Choroid plexus epithelial cell (primary cell): ENCODE measurements at places on chromosomes 2 and 18.
A peak's percentile ranks its signal among the peaks of the same experiment; 100 is the strongest.

- no peak for DNase-seq
These were observed 125.7 kb upstream of the HAAO start for GRCh38 chr2:42918041-42918440.

DNA sequence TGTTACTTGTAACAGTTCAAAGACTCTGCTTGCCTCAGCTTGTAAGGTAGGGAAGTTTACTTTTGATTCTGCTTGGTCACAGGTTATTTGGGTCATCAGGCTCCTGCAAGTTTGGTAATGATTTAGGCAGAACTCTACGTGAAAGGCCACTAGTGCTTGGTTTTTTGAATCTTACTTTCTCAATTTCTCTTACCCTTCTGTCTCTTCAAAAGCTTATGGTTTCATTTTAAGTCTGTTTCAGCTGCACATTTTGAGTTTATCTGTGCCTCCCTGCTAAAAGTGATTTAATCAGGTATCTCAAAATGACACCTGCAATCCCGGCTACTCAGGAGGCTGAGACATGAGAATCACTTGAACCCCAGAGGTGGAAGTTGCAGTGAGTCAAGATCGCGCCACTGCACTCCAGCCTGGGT, 26.3 kb upstream of the MOCOS start:
- no peak for DNase-seq

DNA sequence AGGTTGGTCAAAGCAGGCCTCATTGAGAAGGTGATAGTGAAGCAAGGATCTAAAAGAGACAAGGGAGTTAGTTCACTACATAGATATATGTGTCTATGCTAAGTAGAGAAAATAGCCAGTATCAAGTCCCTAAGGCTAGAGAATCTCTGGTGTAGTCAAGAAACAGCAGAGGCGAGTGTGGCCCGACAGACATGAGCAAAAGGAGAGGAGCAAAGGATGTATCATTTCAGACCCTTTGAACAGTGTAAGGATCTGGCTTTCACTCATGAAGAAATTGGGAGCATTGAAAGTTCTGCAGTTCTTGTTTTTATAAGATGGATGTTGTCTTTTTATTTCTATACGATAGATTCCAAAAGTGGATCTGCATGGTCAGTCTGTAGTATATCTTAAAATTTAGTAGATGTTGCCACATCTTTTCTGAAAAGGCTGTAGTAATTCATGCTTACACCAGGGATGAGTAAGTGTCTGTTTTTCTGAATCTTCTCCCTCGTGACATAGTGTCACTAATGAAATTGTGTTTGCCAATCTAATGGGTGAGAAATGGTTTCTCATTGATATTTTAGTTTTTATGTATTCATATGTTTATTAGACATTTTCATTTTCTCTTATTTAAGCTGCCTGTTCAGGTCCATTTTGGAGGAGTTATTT, 18.8 kb downstream of the SP100 start:
- DNase-seq, result peak; percentile 37

GRCh38 chr2:223324402-223324801, 272.4 kb downstream of the KCNE4 start:
- DNase-seq, result no peak

GRCh38 chr2:105760191-105760590, 15.5 kb downstream of the NCK2 start:
- no peak for DNase-seq

DNA sequence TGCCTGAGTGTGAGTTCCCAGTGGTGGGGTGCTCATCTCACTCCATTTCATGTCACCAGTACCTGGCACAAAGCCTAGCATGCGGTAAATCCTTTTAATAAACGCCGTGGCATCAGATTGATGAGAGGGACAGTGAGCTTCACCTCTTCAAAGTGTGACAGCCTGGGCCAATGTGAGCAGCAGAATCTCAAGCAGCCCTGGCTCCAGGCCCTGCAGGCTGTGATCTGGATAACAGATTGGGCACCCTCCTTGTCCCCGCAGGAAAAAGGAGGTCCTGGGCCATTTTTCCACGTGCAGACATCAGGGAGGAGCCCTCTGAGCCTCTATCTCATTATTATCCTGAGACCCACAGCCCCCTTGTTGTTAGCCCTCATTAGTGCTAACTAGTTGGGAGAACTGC, 34.8 kb downstream of the TET3 start:
- no peak for DNase-seq

- DNase-seq, result no peak
These were observed 4.2 kb downstream of the RPRM start for GRCh38 chr2:153474407-153474806.

DNA sequence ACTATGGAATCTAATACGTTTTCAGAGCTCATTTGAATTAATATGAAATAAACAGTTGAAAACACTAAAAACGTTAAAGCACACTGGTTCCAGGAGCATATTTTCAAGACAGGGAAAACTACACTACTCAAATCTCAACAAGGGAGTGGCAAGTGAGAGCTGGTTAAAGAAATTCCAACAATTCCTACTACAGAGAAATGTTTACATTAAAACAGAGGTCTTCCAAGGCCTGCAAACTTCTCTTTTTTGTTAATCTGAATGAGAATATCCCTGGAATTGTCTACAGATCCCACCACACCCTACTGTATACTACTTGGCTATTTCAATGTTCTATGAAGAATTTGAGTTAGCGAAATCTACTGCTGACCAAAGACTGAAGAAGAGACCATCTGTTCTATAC, 231.5 kb downstream of the ZEB2 start:
- DNase-seq, result peak; percentile 10

DNA sequence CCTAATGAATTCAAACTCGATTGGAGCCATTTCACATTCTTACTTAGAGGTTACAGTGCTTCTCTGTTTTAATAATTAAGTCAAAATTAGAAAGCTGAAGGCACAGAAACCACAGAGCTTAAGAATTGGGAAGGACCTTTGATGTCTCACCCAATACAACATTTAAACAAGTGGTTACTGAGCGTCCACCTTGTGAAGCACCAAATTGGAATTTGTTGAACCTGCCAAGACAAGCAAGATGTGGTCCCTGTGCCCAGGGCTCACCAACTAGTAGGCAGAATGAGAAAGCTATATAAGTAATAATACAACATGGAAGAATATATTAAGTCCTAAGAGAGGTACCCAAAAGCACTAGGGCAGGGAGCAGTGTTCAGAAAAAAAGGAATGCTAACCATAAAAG, 64.5 kb upstream of the NPAS2 start:
- no peak for DNase-seq

GRCh38 chr2:99899882-99900281, 242.5 kb downstream of the AFF3 start:
- no peak for DNase-seq

GRCh38 chr2:43402452-43402937, 176.1 kb upstream of the ZFP36L2 start:
- DNase-seq, result no peak

DNA sequence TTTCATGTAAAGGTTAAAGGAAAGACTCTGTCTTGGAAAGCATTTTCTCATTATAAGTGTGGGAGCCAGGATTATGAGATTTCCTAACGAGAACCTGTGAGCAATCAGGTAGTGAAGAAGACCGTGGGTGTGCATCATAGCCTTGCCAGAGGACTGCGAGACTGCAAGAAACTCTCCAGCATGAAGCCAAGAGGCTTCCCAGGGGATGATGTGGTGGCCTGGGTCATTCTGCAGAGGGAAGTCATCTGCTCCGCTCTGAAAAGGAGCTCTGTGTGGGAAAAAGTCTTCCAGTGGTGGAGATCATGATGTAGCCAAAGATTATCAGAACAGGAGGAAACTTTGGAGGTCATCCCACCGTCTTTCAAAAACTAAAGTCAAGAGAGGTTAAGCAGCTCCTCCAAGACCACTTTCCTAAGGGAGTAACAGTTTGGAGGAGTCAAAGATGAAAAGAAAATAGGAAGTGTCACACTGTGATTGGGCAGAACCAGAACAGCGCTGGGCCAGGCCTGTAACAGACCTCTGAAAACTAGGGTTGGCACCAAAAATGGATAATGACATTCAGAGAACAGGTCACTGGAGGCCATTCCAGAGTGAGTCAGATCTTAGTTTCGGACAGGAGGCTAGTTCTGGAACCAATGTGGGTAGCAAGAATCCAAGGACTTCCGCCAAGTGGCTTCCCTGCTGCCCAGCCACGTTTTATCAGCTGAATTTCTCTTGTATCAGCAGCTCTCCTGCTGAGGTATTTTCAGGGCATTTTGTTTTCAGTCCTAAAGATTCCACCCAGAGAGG, 113.0 kb downstream of the LRATD1 start:
- no peak for DNase-seq

DNA sequence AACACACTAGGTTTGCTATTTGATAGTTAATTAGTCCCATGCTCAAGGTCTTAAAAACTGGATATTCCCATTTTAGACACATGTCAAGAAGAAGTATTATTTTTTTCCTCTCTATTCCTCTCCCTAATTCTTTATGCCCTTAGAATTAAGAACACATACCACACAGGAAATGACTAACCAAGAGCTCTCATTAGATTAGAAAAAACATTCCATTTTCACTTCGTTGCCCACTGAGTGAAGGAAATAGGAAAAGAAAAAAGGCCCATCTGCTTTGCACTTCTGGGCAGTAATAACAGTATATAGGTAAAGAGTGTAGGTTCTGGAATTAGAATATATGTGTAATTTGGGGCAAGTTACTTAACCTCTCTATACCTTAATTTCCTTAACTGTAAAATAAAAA, 26.9 kb downstream of the ACADL start:
- DNase-seq, result peak; percentile 28

- DNase-seq, result peak; percentile 87
These were observed 73.0 kb upstream of the COPS8 start for GRCh38 chr2:237012577-237013267.

GRCh38 chr2:78260861-78261260, 738.7 kb upstream of the LRRTM4 start:
- DNase-seq, result no peak

DNA sequence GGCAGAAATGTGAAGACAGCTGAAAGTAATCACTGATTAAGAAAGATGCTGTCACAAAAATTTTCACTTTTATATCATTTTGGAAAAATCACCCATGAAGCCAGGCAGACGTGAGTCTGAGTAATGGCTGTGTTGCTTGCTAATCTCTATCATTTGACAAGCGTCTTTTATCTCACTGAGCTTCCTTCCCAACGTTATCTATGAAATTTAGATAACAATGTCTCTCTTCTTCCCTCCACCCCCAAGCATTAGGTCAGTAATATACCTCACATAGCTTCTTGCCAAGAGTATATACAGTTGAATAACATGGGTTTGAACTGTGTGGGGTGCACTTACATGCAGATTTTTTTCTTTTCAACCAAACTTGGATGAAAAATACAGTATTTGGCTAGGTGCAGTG, 388.6 kb upstream of the NRXN1 start:
- DNase-seq, result no peak

DNA sequence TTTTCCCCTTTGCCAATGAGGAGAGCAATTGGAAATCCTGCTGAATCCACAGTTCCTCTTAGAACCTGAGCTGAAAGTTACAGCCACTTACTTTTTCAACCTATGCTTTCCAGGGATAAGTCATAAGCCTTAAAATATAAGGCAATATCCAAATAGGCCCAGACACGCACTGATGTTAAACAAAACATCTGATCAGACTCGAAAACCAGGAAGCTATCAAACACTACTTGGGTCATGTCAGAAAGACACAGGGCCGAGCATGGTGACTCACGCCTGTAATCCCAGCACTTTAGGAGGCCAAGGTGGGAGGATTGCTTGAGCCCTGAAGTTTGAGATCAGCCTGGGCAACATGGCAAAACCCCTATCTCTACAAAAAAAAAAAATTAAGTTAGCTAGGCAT, 192.1 kb downstream of the SP3 start:
- DNase-seq, result no peak

- no peak for DNase-seq
These were observed 343.1 kb downstream of the LPIN1 start for GRCh38 chr2:12089496-12089895.

DNA sequence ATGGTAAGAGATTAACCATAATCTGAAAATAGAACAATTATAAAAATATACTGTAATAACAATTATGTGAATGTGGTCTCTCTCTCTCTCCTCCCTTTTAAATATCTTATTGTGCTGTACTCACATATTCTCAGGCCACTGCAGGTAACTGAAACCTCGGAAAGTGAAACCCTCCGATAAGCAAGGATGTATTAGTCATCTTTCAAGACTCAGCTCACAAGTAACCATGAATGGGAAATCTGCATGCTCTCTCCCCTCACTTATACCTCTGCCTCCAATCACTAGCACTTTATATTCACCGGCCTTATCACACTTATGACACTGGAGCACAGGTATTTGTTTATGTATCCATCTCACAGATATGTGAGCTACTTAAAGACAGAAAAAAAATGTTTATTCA, 139.7 kb downstream of the LRP2 start:
- DNase-seq, result peak; percentile 4

DNA sequence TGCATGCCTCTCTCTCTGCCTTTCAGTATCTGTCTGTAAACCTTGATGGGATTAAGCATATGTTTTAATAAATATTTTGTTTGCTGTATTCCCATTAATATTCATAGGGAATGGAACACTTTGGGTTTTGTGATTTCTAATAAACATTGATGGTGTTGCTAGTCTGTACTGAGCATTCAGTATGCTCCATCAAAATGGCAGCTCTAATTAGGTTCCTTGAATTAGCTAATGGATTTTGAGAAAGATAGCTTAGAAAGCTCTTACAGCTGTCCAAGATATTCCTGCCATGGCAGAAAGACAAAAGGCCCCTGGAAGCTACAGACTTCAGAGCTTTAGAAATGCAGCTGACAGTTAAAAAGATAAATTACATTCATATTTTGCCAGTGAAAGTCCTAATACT, 199.2 kb upstream of the NRP2 start:
- DNase-seq, result no peak

- DNase-seq, result no peak
These were observed 78.3 kb upstream of the ASB18 start for GRCh38 chr2:236342507-236342906.

- DNase-seq, result no peak
These were observed 62.0 kb downstream of the GLI2 start for GRCh38 chr2:120797421-120798221.

DNA sequence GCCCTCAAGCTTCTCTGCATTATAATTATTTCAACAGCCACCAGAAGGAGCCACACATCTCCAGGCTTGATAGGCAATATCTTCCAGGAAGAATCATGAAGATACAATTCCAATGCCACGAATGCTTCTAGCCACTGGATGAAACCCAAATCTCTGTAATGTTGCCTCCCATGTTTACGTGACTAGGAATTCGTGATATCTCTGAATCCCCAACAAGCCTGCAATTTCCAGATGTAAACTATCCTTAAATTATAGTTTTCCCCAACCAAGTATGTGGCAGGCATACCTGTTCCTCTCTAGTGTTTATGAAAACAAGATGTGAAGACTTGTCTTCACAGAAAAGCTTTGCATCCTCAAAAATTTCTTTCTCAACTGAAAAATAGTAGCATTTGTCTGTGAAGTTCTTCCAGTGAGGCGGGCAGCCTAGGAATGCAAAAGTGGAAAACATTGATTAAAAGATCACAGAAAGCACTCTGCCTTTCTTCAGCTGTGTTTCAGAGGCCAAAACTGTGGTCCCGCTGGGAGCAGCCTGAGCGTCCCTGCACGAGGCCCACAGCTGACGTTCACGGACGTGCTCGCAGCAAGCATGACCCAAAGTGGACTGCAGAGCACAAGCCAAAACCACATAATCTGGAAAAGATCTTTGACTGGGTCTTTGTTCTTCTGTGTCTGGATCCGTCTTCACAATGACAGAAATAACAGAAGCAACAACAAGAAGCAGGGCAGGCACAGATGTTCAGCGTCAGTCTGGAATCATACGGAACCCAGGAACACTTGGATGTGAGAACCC, 65.1 kb upstream of the THOC1 start:
- peak; percentile 60 for DNase-seq
